ENCODE measurements at places on chromosomes 16 and 17.

GRCh38 chr17:51971121-51971520 lies 187.4 kb downstream of the CA10 start:
- no peak for DNase-seq

GRCh38 chr16:2008631-2009163 lies 924 bp downstream of the ZNF598 start:
- no peak for DNase-seq

DNA sequence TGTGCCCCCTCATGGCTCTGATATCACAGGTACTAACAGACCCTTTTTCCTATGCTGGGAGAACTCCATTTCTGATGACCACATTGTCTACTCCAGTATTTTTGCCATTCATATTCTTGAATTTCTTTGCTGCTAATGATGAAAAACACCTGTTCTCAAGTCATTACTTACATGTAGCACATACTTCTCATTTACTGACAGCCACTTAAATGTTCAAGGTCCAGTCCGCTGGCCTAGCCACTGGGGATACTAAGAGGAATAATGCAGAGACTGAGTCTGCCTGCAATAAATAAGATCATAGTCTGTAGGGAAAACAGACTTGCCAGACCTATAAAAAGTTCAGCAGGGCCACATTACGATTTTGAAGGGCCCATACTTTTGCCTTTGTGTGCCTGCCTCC lies 27.5 kb downstream of the TEX14 start:
- no peak for DNase-seq

DNA sequence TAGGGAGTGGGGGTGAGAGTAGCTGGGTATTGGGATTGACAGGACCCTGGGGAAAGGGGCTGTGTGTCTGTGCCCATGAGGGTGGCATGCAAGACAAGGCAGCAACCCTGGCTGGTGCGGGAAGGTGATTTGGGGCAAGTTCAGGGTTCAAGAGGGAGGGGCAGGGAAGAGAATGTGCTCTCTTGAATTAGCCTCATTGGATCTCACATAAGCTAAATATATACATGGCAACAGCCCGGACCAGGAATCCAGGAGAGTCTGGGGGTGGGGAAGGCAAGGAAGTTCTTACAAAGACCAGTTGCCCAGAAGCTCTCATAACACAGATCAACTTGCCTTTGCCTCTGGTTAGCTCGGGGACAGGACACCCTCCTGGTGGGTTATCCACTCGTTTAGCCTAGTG lies 73.3 kb downstream of the IRX3 start:
- DNase-seq = no peak

GRCh38 chr17:14815079-14815478 lies 450.0 kb downstream of the PMP22 start:
- DNase-seq = no peak

DNA sequence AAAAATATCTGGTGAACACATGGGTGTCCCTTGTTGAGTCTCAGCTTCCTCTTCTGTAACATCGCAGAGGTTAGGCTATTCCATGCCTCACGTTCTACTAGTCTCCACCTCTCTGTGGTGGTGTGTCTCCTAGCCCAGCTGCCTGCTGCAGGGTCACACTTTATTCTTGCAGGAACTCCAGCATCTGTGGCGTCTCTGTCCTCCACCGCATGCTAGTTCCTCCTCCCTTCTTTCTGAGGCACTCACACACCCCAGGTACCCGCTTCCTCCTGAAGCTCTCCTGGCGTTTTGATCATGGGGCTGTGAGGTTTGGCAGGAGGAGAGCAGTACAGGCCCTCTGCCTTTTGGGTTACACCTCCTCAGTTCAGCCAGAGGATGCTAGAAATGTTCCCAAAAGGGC lies 9.9 kb upstream of the TEX2 start:
- DNase-seq = no peak

DNA sequence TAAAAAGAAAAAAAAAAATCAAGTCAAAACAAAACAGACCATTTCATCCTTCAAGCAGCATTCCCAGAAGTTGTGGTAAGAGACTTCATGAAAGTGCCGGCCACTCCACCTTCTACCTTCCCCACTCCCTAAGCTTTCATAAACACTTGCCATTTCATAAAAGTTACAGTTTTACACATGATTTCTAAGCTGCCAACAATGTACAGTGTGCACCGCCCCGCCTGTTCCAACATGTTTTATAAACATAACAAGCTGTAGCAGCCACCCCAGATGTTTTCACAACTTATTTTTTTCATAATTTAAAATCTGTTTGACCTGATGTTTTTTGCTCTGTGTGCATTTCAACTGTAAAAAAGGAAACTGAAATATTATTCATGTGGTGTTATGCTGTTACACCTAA lies 608.1 kb downstream of the TOX3 start:
- no peak for DNase-seq

- no peak for DNase-seq
Measured at GRCh38 chr16:55120408-55120807, 189.7 kb downstream of the IRX5 start.

DNA sequence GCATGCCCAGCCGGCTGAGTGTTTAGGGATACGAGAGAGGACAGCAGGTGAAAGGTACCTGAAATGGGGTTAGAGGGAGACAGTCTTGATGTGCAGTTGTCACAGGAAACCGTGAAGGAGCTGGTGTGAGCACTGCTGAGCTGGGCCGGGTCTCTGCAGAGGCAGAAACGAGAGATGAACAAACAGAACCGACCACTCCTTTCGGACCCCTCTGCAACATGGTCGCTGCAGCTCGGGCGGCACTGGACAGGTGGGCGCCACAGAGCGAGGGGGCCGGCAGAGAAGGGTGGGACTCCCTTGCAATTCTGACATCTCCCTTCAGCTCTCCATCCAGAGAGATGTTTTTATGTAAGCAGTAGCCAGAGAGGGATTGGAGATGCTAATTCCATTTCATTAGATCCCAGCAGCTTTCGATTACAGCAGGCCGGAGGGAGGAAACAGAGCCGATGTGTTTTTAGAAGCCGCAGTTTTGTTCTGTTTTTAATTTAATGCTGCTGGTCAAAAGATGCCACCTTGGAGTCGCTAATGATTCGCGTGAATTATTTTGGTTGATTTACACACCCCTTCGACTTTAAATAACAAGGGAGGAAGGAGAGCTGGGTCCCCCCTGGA lies 86.3 kb upstream of the RPL38 start:
- no peak for DNase-seq

- DNase-seq = no peak
Measured at GRCh38 chr16:1526608-1527555, 6.6 kb upstream of the TMEM204 start.

DNA sequence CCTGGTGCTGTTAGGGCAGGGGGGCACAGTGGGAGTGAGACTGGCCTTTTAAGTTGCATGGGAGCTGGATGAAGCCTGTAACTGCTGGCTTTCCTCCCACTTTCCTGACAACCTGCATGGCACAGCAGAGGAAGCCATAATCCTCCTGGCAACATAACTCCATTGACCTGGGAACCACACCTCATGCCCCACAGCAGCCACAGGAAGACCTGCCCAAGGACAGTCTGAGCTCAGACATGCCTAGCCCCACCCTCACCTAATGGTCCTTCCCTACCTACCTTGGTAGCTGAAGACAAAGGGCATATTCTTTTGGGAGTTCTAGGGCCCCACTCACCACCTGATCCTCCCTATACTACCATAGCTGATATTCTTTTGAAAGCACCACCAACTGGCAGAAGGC lies 482.2 kb upstream of the TOM1L1 start:
- DNase-seq = no peak
